ENCODE measurements at places on chromosomes 2 and 18.
A peak's percentile ranks its signal among the peaks of the same experiment; 100 is the strongest.

DNA sequence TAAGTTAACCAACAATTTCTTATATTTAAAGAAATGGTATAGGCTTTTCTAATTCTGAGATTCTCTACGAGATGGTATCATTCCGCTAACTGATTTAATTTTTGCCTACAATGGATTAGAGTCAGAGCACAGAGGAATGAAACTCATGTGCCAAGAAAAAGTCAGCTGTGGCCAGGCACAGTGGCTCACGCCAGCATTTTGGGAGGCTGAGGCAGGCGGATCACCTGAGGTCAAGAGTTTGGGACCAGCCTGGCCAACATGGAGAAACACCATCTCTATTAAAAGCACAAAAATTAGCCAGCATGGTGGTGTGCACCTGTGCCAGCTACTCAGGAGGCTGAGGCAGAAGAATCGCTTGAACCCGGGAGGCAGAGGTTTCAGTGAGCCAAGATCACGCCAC lies 17.0 kb upstream of the TTN start:
- H3K27ac ChIP-seq = no peak overlapping the region
- no peaks in the 10 kb centered on the region for H3K27me3 ChIP-seq
- peaks cover 28% of the 10 kb centered on the region for H3K36me3 ChIP-seq
- peaks cover 8% of the 10 kb centered on the region for H3K4me1 ChIP-seq

- no peak overlapping the region for H3K4me3 ChIP-seq
- peaks cover 6% of the 10 kb centered on the region for H3K27me3 ChIP-seq
- DNase-seq = no peak
- H3K4me1 ChIP-seq = no peaks in the 10 kb centered on the region
- H3K27ac ChIP-seq = no peak overlapping the region
- H3K36me3 ChIP-seq = no peaks in the 10 kb centered on the region
These were observed 191.9 kb upstream of the CHAC2 start for GRCh38 chr2:53575721-53576124.

- no peaks in the 10 kb centered on the region for H3K36me3 ChIP-seq
- no peaks in the 10 kb centered on the region for H3K4me1 ChIP-seq
- H3K4me3 ChIP-seq = no peak overlapping the region
- H3K27ac ChIP-seq = no peak overlapping the region
- peaks cover 20% of the 10 kb centered on the region for H3K27me3 ChIP-seq
These were observed 24.0 kb downstream of the RAX start for GRCh38 chr18:59249199-59249774.

DNA sequence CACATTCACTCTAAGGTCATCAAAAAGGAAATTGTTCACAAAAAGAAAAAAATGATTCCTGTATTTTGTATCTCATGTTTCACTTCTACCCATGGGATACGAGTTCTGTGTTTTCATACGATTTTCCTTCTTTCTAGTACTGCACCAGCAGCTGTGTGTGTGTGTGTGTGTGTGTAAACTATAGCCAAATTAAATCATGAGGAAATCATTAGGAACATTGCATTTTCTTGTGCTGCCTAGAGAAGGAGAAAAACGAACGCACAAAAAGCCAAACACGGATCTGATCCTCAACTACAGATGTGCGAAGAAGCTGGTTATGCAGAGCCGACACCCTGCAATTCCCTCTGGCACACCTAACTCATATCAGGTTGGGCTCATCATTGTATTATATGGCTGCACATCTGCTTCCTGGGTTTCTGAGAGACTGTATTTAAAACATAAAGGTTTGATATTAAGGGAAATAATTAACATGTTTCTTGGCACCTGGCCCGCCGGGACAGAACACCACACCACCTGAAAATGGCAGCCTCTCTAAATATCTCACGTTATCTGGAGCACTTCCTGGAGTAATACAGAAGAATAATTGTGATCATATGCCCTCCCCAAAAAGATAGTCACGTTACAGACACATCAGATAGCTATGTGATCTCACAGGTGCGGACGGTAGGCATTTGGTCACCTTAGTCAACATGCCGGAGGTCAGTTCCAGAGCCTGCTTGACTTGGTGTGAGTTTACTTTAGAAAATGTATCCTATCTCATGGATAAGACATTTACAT lies 586.3 kb upstream of the SALL3 start:
- no peaks in the 10 kb centered on the region for H3K36me3 ChIP-seq
- H3K27me3 ChIP-seq = peaks cover 5% of the 10 kb centered on the region
- no peak for DNase-seq
- H3K4me1 ChIP-seq = no peaks in the 10 kb centered on the region
- H3K27ac ChIP-seq = no peak overlapping the region

DNA sequence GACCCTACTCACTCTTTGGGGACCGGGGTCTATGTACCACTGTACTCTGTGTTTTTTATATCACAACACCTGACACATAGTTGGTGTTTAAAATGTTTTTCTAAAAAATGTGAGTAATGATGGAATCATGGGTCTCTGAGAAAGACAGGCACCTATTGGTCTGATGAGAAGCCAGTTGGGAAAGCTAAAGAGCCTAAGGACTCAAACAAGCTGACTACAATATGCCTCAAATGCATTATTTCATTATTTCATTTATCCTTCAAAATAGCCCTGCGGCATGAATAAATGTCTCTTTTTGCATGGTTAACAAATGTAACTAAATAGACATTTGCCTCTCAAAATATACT lies 102.9 kb upstream of the SCN1A start:
- H3K36me3 ChIP-seq = no peaks in the 10 kb centered on the region
- H3K4me3 ChIP-seq = no peak overlapping the region

DNA sequence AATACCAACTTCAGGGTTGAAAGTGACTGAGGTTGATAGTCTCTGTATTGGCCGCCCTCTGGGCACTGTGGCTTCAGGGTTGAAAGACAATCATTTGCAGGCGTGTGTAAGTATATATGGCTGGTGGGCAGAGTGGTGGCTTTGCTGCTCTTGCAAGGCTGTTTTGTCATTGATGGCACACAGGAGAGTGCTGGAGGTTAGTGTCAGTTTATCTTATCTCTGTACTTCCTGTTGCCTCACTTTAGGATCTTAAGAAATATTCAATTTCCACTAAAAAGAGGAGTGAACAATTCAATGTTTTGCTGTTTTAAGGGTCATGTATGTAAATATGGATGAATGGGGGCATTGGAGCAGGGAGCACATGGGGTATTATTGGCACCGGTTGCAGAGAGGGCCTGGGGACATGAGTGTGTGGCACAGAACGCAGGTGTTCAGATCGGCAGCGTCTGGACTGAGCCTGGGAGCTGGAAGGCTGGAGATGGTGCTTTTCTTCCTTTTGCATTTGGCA lies 51.5 kb downstream of the NCK2 start:
- peak overlapping the region; percentile 96 for H3K27ac ChIP-seq
- DNase-seq = no peak
- H3K4me1 ChIP-seq = peaks cover 66% of the 10 kb centered on the region
- peak overlapping the region; percentile 84 for H3K4me3 ChIP-seq
- H3K27me3 ChIP-seq = no peaks in the 10 kb centered on the region
- H3K36me3 ChIP-seq = no peaks in the 10 kb centered on the region

DNA sequence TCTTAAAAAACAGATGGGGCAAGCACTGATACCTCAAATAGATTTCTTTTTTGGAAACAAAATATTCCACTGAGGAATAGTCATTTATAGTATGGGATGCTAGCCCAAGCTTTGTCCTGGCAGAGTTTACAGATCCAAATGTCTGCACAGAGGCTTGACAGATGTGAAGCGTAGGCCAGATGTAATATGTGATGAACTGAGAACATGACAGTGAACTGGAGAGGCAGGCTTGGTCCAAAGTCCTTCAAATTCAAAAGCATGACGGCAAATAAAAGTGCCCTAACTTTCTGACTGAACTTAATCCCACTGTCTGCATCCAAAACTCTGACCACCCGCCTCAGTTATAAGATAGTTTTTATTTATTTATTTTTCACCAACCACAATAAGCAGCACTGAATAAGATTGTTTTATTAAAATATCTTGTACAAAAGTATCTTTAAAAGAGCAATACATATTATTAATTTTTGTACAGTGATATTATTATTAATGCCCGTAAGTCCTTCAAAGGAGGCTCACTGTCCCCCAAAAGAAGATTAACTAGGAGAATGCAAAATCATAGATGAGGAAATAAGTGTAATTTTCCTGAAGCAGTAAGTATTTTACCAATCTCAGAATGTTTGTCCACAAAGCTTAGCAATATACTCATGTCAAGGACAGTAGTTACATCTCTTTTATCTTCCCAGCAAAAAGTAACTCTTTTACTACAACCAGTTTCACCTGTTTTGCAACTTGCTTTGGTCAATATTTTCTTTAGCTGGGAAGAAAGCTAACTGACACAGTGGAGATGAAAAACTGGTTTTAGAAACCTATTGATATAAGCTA lies 10.7 kb upstream of the SPOPL start:
- H3K27me3 ChIP-seq = no peaks in the 10 kb centered on the region
- no peak for DNase-seq
- H3K4me3 ChIP-seq = no peak overlapping the region
- no peak overlapping the region for H3K27ac ChIP-seq
- H3K36me3 ChIP-seq = peaks cover 5% of the 10 kb centered on the region

DNA sequence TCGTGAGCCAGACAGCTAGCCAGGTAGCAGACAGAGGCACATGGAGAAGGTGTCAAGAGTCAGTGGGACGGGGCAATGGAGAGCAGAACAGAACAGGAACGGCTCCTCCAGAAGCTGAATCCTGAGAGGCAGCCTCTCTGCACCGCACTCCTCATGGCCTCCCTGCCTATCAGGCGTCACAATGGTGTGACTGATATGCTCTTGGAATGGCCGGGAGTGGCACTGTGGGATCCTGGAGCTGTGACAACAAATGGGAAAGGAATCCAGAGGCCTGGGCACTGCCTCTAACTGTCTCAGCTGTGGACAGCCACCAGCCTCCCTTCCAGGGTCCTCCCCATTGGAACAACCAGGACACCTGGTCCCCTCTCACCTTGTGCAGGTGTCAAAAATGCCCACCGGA lies 89.1 kb upstream of the ID2 start:
- H3K27ac ChIP-seq = no peak overlapping the region
- no peak overlapping the region for H3K4me3 ChIP-seq
- H3K4me1 ChIP-seq = peaks cover 8% of the 10 kb centered on the region
- H3K27me3 ChIP-seq = peaks cover 24% of the 10 kb centered on the region
- H3K36me3 ChIP-seq = no peaks in the 10 kb centered on the region
- DNase-seq = no peak

GRCh38 chr2:230889911-230890601 lies 25.3 kb downstream of the ITM2C start:
- H3K4me3 ChIP-seq = no peak overlapping the region
- no peaks in the 10 kb centered on the region for H3K36me3 ChIP-seq
- DNase-seq = no peak
- peaks cover 41% of the 10 kb centered on the region for H3K4me1 ChIP-seq
- H3K27ac ChIP-seq = no peak overlapping the region

GRCh38 chr2:42979416-42979869 lies 187.1 kb upstream of the HAAO start:
- no peak for DNase-seq
- H3K27ac ChIP-seq = no peak overlapping the region
- peaks cover 20% of the 10 kb centered on the region for H3K4me1 ChIP-seq
- H3K27me3 ChIP-seq = peaks cover 3% of the 10 kb centered on the region

DNA sequence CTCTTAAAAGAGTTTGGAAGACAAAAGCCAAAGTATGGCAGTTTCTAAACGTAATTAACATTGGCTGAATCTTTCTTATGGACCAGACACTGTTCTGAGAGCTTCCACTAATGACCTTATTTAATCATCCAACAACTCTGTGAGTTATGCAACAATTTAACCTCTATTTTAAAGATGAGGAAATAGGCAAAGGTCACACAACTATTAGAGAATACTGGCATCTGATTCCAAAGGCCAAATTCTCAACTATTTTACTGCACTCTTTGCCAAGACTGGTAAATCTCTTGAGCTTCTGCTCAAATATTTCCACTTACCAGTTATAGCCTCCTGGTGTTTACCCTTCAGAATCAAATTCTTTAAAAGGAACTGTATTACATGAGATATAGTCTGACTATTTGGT lies 42.1 kb upstream of the ERMN start:
- peaks cover 12% of the 10 kb centered on the region for H3K36me3 ChIP-seq
- H3K27ac ChIP-seq = no peak overlapping the region
- no peak for DNase-seq
- H3K4me3 ChIP-seq = no peak overlapping the region
- H3K27me3 ChIP-seq = no peaks in the 10 kb centered on the region

DNA sequence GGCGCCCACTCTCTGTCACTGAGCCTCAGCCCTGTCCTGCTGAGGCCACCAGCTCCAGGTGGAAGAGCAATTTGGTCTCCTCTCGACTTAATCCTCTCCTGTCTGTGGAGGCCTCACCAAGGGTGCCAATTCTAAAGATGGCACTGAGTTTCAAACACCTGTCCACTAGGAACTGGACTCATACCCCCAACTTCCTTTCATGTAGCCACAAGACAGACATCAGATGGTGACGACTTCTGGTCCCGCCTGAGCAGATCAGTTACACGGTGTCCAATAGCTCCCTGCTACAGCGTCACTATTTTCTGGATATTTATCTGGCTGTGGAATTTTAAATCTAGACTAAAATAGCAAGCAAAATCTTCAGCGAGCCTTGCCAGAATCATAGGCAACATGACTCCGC lies 24.5 kb upstream of the SP5 start:
- H3K36me3 ChIP-seq = no peaks in the 10 kb centered on the region
- no peak for DNase-seq
- H3K4me1 ChIP-seq = no peaks in the 10 kb centered on the region
- peaks cover 6% of the 10 kb centered on the region for H3K27me3 ChIP-seq
- H3K27ac ChIP-seq = no peak overlapping the region

GRCh38 chr18:32057624-32058165 lies 34.0 kb upstream of the RNF138 start:
- no peak for DNase-seq
- peaks cover 2% of the 10 kb centered on the region for H3K4me1 ChIP-seq
- no peak overlapping the region for H3K4me3 ChIP-seq
- no peaks in the 10 kb centered on the region for H3K27me3 ChIP-seq
- H3K27ac ChIP-seq = no peak overlapping the region
- H3K36me3 ChIP-seq = peaks cover 11% of the 10 kb centered on the region

GRCh38 chr2:238438856-238439849 lies 12.4 kb downstream of the ASB1 start:
- DNase-seq = no peak
- no peak overlapping the region for H3K4me3 ChIP-seq
- peaks cover 24% of the 10 kb centered on the region for H3K36me3 ChIP-seq
- peaks cover 23% of the 10 kb centered on the region for H3K4me1 ChIP-seq
- no peaks in the 10 kb centered on the region for H3K27me3 ChIP-seq
- H3K27ac ChIP-seq = peak overlapping the region; percentile 35

DNA sequence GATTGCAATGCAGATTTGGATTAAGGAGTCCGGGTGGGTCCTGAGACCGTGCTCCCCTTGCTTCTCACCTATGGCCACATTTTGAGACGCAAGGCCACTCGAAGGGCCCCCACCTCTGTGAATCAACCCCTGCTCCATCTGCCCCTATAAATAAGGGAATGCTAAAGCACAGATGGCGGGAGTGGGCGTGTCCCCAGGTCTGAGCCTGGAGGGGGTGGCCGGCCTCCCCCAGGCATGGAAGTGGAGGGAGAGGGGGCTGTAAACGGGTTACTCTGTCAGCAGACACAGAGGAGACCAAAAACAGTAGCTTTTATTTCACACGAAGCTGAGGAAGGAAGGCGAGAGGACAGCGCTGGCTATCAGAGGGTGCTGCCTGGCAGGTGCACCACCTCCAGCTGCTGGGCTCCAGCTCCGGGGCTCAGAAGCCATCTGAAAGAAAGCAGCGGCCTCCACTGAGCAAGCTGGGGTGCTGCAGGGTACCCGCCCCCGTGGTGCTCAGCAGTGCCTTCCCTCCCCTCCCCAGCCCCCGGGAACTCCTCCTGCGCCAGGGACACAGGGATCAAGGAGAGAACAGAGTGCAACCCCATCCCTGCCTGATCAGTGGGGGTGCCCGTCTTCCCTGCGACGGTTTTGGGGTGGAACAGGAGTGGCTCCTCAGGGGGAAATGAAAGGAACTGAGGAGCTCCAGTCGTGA lies 56.7 kb upstream of the RAB6C start:
- no peak for DNase-seq
- no peak overlapping the region for H3K4me3 ChIP-seq
- peaks cover 20% of the 10 kb centered on the region for H3K27me3 ChIP-seq
